ENCODE measurements at places on chromosomes 1 and 21. TPM values are rescaled to one million over a fixed set of nuclear protein-coding genes. Genes with fewer than 3 reads are reported as not detected.

DNA sequence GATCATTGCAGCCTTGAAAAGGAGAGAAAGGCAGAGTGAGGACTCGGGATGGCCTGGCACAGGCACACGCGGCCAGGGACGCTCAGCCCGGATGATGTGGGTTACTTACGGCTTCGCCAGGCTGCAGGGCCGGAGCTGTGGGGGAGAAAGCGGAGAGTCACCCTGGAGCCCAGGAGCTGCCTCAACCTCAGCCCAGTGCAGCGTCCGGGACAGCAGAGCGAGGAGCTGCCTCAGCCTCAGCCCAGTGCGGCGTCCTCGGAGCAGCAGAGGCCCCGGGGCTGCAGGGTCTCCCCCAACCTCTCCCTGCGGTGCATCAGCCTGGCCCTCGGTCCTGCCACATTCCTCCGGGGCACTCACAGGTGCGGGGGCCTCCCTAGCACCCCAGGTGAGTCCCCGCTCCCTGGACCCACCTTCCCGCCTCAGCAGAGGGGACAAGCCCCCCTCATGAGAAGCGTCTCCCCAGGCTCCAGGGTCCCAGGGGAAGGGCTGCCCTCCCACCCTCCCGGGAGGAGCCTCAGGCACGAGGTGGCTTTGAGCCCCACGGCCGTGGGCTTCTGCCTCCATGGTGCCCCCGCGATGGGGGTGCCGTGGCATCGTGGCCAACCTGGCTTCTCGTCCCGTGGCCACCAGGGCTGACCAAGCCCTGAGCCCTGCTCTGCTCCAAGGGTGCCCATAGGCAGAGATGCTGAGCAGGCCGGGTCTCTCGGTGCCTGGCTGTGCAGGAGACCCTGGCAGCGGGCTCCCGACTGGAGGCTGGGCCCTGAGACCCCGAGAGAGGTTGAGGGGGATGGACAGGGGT lies 10.5 kb upstream of the RNF223 start:
- no peaks in the 10 kb centered on the region for H3K27me3 ChIP-seq

The SLC6A17 gene
- total RNA-seq, result not detected

GRCh38 chr1:109258481-109259466 lies 9.4 kb downstream of the CELSR2 start:
- no peaks in the 10 kb centered on the region for H3K27me3 ChIP-seq
- H3K4me3 ChIP-seq, result no peak overlapping the region
- H3K27ac ChIP-seq, result no peak overlapping the region
- H3K4me1 ChIP-seq, result no peaks in the 10 kb centered on the region
- DNase-seq, result no peak

GRCh38 chr1:91550961-91551360 lies 50.3 kb downstream of the CDC7 start:
- H3K27ac ChIP-seq, result peak overlapping the region; percentile 17
- peaks cover 10% of the 10 kb centered on the region for H3K36me3 ChIP-seq
